NCI-H1105 (cell line): ENCODE measurements at places on chromosomes 12 and 14.

GRCh38 chr12:47558625-47559345, 147.0 kb downstream of the RPAP3 start:
- no peak for DNase-seq

GRCh38 chr14:96303981-96304380, 48.0 kb downstream of the BDKRB1 start:
- DNase-seq: no peak

- DNase-seq: no peak
Observed at GRCh38 chr12:86914721-86915120, 658.5 kb upstream of the MGAT4C start.

GRCh38 chr14:33529787-33530757, 420.8 kb downstream of the EGLN3 start:
- peak; percentile 23 for DNase-seq

DNA sequence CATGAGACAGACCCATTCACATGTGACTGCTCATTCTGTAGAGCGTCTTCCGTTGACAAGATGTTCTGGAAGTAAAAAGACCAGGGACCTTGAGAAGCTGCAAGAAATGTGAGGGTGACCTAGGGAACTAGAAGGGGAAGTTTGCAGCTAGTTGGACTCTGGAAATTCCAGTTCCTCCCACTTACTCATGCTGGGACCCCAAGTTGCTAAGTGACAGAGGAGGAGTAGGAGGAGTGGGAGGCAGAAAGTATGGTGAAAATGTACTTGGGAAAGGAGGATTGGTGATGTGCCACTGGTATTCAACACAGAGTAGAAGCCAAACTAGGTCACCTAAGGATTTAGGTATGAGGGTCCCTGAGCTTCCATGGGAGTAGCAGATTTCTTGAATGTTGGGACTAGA, 132.4 kb downstream of the KCNA5 start:
- DNase-seq: no peak
